ENCODE measurements at places on chromosomes 16 and 17. TPM values are rescaled to one million over a fixed set of nuclear protein-coding genes. Genes with fewer than 3 reads are reported as not detected.

Gene TBC1D28
- not detected for total RNA-seq

Gene USP6
- 0.15 TPM for total RNA-seq

Gene SOST
- not detected for total RNA-seq

Gene PRAC2
- total RNA-seq: not detected

Gene CNGB1
- total RNA-seq: 0.23 TPM

Gene MRC2
- 151 TPM for total RNA-seq

Gene GJD3
- 3.0 TPM for total RNA-seq

DNA sequence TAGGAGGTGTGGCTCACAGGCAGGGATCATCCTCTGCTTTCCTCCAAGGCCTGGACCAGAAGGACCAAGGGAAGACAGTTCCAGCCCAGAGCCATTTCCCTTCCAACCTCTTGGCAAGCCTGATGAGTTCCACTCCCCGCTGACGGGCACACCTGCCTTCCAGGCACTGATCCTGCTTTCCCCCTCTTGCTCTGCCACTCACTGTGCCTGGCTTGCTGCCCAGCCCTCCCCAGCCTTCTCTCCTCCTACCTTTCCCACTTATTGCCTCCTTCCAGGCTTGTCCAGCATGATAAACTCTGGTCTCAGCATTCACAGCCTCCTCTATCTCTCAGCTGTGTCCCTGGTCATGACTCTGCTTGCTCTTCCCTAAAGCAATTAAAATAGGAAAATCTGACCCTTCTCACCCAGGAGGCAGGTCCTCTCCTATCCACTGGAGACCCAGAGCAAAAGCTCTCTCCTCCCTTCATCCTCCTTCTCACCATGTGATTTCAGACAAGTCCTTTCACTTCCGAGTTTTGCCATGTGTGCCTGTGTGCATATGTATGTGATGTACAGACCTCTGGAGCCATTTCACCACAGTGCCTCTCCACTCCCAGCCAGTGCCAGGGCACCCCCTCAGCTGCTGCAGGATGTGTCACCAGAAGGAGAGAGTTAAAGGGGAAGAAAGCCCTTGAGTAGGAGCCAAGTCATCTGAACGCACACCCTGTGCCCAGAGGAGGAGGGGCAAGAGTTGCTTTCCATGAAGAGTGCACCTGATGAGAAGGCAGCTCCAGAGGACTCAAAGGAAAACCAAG is 13.4 kb upstream of the TMEM170A start:
- no peak for DNase-seq

- no peak for DNase-seq
Observed at GRCh38 chr16:24124291-24124690, 131.8 kb upstream of the CACNG3 start.

DNA sequence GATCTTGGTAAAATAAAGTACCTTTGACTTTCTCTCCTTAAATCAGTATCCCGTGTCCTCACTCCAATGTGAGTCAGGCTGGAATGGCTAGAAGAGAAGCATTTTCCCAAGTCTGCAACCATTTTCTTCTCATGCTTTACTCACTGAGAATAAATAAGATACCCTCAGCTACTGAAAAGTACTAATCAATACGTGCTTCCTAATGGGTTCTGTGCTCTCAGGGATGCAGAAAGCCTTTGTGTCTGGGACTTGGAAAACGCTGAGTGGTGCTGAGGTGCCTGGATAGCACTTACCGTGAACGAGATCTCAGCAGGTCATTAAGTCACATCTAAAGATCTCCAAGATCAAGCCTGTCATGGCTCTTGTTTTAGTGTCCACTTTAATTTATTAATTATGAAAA is 672.3 kb upstream of the C16orf82 start:
- DNase-seq: no peak

GRCh38 chr16:65068151-65068740 is 53.6 kb downstream of the CDH11 start:
- DNase-seq: no peak

- no peak for DNase-seq
Observed at GRCh38 chr16:17278988-17279387, 191.8 kb downstream of the XYLT1 start.

- DNase-seq: no peak
Observed at GRCh38 chr17:8473451-8474192, 37.9 kb downstream of the NDEL1 start.

DNA sequence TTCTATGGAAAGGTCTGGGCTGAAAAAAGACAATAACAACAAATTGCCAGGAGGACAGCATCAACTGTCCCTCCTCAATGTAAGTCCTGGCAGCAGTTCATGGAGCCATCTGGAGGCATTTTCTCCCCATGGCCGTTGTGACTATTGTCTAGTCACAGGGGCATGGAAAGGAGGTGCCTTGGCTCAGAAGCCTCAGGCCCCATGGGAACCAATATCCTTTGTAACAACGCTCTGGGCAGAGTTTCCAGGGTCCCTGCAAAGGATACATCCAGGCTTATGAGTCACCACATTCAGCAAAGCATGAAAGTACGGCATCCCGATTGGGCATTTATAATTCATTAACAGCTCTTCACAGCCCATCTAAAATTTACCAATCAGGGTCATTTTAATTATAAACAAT is 85.2 kb downstream of the GLG1 start:
- no peak for DNase-seq

GRCh38 chr17:77061669-77062068 is 79.1 kb upstream of the SEC14L1 start:
- DNase-seq: peak; percentile 8

DNA sequence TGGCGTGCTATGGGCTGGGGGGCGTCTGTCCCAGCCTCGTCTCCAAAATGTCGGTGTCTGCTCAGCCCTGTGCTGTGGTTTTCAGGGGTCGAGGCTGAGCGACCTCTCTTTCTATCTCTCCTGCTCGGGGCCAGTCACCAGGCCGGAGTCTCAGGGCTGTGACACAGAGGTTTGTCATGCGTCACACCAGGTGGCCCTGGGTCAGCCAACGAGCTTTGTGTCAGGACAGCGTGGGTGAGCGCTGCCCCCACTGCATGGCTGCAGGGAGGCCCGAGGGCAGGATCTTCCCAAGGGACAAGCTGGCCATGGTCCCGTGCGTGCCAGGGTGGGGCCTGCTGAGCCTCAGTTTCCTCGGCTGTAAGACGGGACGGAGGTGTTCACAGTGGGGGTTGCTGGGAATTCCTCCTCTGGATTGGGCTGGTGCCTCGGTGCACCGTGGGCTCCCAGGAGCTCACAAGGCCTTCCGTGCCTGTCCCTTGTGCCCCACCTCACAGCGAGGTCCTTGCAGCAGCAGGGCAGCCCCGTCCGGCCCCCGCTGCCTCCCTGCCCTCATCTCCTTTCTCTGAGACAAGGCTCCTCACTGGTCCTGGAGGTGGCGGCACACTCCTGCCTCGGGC is 50.5 kb downstream of the CBFA2T3 start:
- no peak for DNase-seq

DNA sequence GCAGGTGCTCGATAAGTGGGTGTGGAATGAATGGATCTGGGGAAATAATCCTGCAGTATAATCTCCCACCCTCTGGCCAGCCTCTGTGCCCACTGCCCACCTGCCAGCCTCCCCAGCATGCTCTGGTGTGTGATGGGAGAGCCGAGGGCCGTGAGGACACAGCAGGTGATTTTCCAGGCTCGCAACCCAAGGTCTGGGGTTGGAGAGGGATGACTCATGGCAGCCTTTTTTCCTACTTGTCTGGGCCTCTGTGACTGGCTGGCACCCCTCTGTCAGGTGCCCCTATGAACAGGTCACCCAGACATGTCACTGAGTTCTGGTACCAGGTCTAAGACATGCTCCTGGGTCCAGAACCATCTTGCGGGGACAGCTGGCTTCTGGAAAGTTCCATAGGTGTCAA is 385.7 kb upstream of the TNRC6C start:
- no peak for DNase-seq

- DNase-seq: no peak
Observed at GRCh38 chr17:37737971-37738370, 6.9 kb downstream of the HNF1B start.

- DNase-seq: no peak
Observed at GRCh38 chr17:74455025-74455545, 11.3 kb upstream of the CD300A start.

DNA sequence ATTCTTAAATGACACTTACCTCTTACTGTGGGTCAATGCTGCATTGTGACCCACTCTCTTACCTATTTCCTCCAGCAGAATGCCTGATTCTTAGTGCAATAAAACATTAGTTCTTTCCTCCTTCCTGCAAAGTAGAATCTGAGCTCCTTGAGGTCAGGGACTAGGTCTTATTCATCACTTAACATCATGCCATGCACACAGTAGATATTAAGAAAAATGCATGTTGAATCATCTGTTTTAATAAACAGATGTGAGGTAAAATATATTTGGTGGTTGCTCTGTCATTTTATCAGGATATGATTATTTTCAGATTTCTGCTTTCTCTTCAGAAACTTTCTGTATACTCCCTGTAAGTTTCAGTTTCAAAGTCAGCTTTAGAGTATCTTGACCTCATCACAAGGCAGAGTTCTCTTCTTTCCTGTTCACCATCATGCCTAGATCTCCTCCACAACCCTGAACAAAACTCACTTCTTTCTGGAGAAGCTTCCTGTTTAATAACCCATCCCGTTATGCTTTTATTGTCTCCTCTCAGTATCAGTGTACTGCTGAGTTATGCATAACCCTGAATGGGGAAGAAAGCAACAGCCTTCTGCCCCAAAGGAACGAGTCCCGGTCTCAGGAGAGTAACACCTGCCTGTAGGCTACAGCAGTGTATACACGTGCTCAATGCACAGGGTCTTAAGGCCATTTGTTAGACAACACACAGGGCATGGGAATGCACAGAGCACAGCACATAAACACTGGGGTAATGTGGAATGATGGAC is 30.3 kb upstream of the SUPT4H1 start:
- DNase-seq: no peak

- no peak for DNase-seq
Observed at GRCh38 chr16:89815639-89816348, 653 bp downstream of the FANCA start.

GRCh38 chr16:66064801-66065530 is 301.5 kb upstream of the CDH5 start:
- DNase-seq: no peak

DNA sequence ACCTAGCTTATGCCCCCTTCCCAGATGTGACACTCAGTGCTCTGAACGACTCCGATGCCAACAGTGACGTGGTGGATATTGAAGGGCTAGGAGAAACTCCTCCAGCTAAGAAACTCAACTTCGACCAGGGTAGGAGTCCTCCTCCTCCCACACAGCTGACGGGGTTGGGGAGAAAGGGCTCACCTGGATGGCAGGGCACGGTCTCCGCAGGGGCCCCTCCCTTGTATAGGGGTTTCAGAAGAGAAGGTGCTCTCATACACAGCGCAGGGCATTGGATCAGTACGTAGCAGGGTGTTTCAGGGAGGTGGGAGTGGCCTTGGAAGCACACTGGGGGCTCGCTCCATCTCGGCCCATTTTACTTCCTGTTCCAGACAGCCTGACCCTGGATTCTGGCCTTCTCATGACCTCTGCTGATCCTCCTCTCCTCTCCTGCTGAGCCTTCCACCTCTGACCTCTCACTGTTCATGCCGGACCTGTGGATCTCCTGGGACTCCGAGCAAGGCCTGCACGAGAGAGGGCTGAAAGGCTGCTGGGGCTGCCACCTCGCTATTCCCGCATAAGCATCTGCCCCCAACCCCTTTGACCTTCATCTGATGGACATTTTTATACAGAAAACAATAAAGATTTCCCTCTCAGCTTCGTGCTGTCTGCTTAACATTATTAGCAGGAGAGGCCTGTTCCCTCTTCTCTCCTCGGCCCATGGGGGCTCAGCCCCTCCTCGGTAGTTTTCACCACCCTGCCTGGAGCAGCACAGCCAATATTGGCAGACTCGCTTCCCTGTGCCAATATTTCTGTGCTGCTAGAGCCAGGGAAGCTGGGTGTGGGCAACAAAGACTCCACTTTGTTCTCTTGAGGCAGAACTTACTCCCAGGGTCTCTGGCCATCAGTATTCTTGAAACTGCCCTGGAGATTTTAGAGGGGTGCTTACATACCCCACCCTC is 4.7 kb downstream of the RNASEK start:
- no peak for DNase-seq

DNA sequence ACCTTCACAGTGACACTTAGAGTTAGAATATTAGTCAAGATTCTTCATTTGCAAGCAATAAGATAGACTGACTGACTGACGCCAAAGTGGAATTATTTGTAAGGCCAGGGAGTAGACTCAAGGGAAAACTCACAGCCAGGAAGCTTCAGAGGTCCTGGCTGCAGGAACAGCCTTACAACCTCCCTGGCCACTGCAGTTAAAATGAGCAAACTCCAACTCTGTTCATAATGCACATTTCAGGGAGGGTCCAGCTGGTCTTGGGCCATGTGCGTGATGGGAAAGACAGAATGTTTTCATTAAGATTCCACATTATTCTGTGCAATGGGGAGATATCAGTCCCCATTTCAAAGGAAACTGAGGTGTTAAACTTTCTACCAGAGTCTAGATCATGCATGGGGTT is 9.9 kb downstream of the CAPNS2 start:
- no peak for DNase-seq

GRCh38 chr17:2709183-2709661 is 2.3 kb downstream of the CLUH start:
- no peak for DNase-seq

GRCh38 chr17:7307686-7308624 is 527 bp downstream of the EIF5A start:
- no peak for DNase-seq

GRCh38 chr16:73095885-73096421 is 48.0 kb upstream of the ZFHX3 start:
- peak; percentile 37 for DNase-seq
